ENCODE measurements at places on chromosomes 1 and 21.

DNA sequence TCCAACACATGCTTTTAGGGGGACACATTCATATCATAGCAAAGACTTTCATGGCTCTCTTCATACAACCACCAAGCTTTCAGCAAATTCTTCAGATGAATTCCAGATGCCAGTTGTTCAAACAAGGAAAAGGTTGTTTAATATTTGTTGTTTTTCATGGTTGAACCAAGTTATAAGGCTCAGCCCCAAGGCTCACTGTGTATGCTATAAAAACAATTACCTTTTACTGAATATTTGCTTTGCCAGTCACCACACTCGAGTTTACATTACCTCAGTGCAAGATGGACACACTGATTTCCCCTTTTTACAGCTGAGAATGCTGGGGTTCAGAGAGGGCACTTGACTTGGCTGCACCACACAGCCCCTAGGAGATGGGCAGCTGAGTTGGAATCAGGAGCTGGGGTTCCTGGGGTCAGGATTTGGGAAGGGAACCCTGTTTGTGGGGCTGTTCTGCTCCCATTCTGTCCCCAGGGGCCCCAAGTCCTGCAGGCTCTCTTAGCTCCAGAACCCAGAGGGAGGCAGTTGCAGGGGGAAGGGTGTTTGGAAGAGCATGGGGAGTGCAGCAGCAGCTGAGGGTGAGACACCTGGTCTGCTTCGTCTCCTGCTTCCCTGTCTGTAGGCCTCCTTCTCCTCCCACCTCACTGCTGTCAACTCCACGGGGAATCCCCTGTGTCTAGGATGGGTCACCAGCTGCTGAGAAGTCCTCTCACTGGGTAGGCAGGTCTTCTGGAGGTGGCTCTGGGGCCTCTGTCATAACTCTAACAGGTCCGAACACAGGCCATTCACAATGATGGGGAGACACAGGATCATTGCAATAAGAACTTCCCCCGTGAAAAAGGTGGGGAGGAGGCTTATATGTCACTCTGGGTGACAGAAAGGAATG, 12.8 kb upstream of the TMPRSS2 start:
- DNase-seq, result no peak

DNA sequence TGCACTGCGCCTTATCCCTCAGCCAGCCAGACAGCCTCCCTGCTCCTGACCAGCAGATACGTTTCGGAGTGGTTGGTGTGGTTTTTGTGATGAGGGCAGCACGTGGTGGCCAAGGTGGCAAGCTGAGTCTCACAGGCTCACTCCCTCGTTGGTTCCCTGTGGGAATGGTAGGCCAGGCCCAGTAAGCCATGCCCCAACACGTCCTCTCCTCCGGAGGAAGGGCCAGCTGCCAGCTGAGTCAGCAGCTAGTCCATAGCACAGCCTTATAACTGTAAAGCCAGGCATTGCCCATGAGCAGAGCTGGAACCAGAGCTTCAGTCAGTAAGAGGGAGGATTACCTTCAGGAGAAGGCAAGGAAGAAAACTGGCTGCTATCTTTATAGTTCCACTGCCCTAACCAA, 29.5 kb downstream of the SZRD1 start:
- DNase-seq, result no peak

DNA sequence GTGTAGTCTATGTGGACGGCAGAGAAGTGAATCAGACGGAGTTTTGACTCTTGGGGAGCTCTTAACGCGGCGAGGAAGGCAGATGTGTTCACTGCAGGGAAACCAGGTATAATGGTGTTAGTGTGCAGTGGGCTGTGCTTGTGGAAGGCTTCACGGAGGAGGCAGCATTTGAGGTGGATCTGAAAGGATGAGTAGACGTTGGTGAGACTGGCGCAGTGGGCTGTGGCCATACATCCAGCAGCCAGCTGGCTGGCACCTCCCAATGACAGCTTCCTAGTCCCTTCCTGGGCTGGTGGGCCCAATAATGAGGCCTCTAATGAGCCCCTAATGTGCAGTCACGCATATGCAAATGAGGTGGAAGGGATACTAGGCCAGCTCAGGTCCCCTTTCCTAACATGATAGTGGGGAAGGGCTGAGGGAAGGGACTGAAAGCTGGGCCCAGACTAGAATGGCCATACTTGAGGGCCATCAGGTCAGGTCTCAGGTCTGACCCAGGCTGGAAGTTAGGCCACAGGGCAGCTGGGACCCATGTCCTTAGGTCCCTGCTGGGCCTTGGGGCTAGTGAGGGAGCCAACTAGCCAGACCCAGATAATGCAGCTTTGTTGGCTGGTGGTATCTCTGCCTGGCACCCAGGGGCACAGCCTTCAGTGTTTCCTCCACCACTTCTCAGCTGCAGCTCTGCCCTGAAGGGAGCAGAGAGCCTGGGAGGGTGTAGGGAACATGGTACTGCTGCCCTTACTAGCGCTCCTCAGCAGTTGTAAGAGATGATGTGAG, 3.8 kb downstream of the MAP7D1 start:
- DNase-seq, result no peak

GRCh38 chr1:61056573-61057439, 25.6 kb upstream of the NFIA start:
- DNase-seq, result peak; percentile 38

- no peak for DNase-seq
Measured at GRCh38 chr1:22074803-22075202, 22.3 kb downstream of the CDC42 start.

DNA sequence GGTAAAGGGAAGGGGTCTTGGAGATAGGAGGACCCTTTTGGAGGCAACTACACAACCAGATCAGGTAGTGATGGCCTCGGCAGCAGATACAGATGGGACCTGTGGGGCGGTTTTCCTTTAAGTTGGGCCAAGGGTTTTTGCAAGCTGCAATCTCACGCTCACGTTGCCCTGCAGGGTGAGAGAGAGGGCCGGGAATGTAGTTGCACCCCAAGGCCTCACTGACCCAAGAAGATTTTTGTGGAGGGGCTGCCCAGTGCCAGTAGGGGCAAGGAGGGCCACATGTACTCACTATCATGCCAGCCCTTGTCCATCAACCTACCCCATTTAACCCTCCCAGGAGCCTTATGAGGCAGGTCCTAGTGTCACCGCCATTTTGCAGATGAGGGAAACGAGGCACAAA, 57.7 kb upstream of the SELENON start:
- no peak for DNase-seq

GRCh38 chr1:18304151-18304869, 176.4 kb upstream of the KLHDC7A start:
- DNase-seq, result no peak

DNA sequence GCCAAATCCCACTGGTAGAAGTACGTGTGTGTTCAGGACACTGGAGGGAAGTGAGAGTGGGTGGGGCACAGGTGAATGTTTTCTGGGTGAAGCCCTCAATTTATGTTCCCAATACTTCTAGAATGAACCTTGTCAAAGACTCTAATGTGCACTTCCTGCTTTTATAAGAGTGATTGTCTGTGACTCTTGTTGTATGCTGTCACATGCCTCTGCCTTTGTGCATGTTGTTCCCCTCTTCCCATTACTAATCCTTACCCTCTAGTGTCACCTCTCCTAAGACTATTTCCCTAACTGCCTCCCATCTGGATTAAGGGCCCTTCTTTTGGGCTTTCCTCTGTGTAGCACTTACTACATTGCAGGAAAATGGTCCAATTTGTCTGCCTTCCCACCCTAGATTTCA, 2.5 kb upstream of the LINGO4 start:
- DNase-seq, result no peak

DNA sequence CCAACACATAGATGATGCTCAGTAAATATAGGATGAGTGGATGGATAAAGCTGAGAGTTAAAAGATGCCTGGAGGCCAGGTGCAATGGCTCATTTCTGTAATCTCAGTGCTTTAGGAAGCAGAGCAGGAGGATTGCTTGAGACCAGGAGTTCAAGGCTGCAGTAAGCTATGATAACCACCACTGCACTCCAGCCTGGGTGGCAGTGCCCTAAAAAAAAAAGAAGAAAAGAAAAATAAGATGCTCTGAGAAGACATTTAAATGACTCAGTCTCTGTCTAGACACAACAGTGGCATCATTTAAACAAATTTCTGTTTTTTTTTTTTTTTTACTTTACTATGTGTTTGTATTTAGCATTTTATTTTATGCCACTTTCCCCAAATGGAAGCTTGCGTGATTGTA, 25.3 kb upstream of the IL19 start:
- DNase-seq, result no peak

- DNase-seq, result no peak
Measured at GRCh38 chr21:40833184-40833583, 13.8 kb downstream of the DSCAM start.

GRCh38 chr1:47883963-47884362, 113.2 kb downstream of the TRABD2B start:
- DNase-seq, result no peak

GRCh38 chr1:8858112-8858668, 20.3 kb downstream of the ENO1 start:
- DNase-seq, result no peak

DNA sequence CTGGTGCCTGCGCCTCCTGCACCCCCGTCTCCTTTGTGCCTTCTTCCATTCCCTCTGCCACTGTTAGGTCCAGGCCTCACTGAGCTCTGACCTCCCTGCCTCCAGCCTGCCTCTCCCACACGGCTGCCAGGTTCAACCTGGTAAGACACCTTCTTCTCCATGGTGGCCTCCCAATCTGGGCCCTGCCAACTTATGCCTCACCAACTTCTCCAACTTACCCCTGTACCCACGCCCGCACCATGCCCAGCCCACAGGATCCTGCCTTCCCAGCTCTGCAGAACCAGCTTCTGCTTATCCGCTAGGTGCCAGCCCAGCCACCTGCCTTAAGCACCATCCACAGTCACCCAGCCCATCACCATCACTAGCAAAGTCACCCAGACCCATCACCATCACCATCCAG, 37.2 kb downstream of the PDE9A start:
- DNase-seq, result no peak

GRCh38 chr1:50793521-50793920, 166.5 kb downstream of the FAF1 start:
- DNase-seq, result no peak

DNA sequence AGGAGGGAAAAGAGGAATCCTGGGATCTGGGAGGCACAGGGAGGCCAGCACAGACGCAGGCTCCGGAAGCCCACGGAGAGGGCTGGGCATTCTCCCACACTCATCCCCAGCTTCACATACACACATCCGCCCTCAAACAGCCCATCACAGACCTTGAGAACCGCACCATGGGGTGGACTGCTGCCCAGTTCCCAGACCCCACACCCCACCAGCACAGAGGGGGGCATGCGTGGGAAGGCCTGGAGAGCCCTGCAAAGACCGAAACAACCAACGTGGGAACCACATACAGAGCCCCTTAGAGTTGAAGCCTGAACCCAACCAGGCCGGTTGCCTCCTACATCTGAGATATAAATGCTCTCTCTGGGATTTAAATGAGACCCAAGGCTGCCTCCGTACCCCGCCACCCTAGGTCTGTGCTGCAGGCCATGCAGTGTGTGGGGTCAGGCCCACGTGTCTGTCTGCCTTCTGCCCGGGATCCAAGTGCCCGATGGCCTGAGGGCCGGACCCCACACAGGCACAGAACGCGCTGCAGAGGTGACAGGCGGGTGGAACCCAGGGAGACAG, 126.2 kb upstream of the COL6A1 start:
- DNase-seq, result no peak

DNA sequence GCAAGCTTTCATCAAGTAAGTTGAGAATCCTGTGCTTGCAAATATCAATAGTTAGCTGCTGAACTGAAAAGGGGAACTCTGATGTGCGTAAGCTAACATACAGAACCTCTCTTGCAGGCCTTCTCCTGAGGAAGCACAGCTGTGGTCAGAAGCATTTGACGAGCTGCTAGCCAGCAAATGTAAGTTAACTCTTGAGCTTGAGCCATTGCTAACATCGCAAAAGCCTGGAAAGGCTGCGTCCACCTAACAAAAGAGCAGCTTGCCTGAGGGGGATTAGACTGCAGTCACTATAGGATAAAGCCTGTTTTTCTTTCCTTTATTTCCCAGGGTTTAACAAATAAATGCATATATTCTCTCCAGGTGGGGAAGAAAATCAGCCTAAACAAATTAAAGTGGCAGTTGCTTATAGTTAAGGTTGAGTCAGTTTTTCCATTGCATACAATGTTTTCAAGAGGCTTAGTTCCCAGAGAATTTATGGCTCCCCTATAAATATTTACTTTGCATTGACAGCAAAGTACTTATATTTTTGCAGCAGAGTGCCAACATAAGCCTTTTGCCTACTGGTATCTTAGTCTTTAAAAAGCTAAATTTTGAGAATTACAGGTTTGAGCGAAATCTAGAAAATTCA, 1.5 kb downstream of the RGS2 start:
- DNase-seq, result no peak

GRCh38 chr1:225534135-225534534, 106.3 kb upstream of the LBR start:
- DNase-seq, result no peak

GRCh38 chr1:119210296-119210649, 69.8 kb upstream of the WARS2 start:
- no peak for DNase-seq

GRCh38 chr1:201999625-202000238, 10.7 kb upstream of the ELF3 start:
- no peak for DNase-seq

All from central memory CD4-positive, alpha-beta T cell (primary cell).